GM23248 (cell line): ENCODE measurements at places on chromosomes 6 and 20. TPM values are rescaled to one million over a fixed set of nuclear protein-coding genes. Genes with fewer than 3 reads are reported as not detected.

DNA sequence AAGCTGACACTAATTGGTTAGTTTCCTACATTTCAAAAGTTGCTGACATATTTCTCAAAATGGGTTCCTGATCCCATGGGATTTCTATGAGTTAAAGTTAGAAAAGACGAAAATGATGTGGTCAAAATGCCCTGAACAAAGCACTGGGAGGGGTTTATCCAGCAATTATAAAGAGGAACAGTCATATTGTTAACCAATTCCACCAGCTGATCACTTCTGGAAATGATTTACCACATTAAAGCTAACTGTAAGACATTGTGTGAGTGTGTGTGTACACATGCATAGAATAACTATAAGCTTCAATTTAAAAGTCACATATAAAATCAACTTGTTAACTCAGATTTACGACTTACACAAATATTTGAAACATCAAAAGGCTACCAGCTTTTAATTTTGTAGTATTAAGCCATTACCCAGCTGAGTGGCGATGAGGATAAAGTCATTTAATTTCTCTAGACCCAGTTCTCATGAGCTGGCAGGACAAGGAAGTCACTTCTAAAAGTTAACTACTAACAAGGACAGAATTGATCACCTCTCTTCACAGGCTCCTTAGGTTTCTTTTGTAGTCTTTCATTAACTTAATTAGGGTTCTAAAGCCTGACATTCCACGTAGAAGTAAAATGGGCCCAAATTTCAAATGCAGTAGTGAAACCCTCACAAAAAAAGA, 40.4 kb downstream of the MAN1A1 start:
- DNase-seq: peak; percentile 31

DNA sequence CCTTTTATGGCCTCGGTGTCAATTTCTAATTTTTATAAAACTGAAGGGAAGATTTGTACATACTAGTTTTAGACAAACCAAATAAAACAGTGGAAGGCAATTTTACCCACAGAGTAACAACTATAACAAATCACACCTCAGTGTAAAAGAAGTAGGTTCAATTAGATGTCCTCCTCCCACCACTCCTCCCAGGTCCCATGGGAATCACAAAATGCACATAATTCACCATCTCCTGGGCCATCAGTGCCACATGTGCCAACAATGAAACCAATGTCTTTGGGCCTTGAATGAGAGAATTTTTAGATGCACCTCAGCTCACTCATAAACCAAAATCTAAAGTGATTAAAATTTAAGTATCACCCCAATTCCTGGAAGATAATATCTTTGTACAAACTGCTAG, 267.8 kb downstream of the BTBD9 start:
- DNase-seq: no peak

GRCh38 chr20:31440012-31440659, at the start of gene DEFB123:
DEFB123 (plus strand) TSS chr20:31440632; CDS start chr20:31440699, 67 bp downstream.
- DNase-seq: no peak

Gene CRISP3
- not detected in 2 replicates for total RNA-seq

DNA sequence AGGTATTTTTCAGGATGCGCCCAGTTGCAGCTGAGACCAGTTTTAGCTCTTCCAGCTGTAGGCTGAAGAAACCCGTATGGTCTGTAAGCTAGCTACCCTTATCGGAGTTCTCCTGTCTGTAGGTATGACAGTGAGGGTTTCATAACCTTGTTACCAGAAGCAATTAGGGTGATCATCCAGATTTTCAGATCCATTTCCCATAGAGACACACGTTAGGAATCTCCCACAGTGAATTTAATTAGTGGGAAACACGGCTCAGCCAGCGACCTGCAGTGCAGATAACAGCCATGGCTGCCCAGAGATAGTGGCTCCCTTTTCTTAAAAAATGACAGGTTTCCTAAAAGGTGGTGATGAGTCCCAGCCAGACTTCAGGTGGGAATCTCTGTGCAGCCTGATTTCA, 111.1 kb downstream of the BTBD3 start:
- DNase-seq: no peak

GRCh38 chr20:61991476-61991875, 74.2 kb downstream of the TAF4 start:
- DNase-seq: peak; percentile 14

DNA sequence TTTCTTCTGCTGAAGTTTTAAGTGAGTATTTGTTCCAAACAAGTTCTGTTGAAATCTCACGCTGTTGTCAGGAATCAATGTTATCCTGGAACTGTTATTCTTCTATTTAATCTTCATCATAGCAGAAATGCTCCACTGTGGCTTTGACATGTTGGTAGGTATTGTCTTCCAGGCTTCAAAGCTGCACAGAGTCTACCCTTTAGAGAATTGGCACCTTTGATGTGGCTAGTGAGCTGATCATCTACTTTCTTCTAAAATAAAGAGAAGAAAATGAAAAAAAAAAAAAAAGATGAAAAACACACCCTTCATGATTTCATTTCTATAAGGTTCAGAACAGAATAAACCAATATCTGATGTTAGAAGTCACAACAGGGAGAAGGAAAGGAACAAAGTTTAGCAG, 5.8 kb upstream of the ZSCAN23 start:
- no peak for DNase-seq

DNA sequence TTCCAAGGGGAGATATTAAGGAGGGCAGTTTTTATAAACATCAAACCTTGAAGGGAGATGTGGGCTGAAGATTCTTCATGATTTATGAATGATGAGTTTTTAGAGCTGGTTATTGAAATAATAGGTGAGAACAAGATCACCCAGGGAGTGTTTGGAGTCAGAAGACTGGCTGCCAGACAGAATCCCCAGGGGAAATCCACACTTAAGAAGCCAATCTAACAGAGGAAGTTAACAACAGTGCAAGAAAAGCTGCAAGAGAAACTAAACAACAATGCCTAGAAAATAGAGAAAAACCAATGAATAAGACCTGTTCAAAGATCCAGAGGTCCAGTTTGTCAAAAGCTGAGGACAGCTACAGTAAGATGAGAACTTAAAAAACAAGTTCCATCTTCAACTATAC, 167.9 kb upstream of the MAN1A1 start:
- DNase-seq: no peak

GRCh38 chr6:143507358-143508145, 4.0 kb downstream of the FUCA2 start:
- no peak for DNase-seq

GRCh38 chr6:137896647-137897046, 29.6 kb downstream of the TNFAIP3 start:
- no peak for DNase-seq

Gene FGD2
- total RNA-seq: not detected in 2 replicates

DNA sequence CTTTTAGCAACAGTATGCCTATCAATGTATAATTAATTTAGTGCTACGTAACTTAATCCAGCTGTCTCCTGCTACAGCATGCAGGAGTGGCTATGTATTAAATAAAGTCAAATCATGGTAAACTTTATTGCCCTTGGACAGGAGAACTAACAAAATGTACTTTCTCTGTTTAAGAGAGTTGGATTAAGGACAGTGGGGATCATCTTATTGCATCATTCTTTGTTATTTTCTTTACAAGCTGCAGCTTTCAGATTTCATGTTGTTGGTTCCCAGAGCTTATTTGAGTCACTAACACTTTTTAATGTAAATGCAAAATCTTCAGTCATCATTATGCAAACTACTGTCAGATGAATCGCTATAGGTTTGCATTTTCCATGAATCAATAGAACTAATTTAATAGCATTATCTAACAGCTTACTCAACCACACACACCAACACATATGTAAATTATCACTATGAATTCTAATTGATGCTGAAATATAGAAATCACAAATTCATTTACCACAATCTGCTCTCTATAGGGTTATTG, 424.7 kb downstream of the MMUT start:
- DNase-seq: no peak

GRCh38 chr6:129691043-129691640, 18.8 kb downstream of the ARHGAP18 start:
- DNase-seq: no peak

- peak; percentile 70 for DNase-seq
These were observed 392.7 kb upstream of the MAN1A1 start for GRCh38 chr6:119742188-119742803.

GRCh38 chr6:25715794-25716193, 38.7 kb upstream of the SLC17A4 start:
- DNase-seq: no peak

GRCh38 chr6:37310966-37311365, 42.8 kb upstream of the RNF8 start:
- DNase-seq: no peak

Gene SGK2
- total RNA-seq: not detected in 2 replicates

DNA sequence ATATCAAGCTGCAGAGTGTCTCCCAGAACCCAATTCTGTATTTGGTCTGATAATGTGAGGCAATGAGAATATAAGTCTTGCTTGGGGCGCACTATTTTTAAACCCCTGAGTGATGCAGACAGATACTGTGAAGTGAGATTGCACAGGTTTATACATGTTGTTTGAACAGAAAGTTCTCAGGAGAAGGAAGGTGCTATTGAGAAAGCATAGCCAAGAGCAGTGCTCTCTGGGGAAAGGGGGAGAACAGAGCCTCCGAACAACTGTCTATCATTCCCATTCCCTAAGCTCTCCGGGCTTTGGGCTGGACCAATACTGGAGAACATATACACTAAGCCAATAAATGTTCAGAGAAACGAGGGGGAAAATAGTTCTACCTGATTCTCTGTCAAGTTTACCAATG, 75.8 kb downstream of the PERP start:
- no peak for DNase-seq

GRCh38 chr6:112153926-112154607, 66.7 kb downstream of the FAM229B start:
- peak; percentile 92 for DNase-seq

- DNase-seq: no peak
These were observed 5.9 kb downstream of the HCRTR2 start for GRCh38 chr6:55180258-55180657.

Gene KHDC1L
- not detected in 2 replicates for total RNA-seq

DNA sequence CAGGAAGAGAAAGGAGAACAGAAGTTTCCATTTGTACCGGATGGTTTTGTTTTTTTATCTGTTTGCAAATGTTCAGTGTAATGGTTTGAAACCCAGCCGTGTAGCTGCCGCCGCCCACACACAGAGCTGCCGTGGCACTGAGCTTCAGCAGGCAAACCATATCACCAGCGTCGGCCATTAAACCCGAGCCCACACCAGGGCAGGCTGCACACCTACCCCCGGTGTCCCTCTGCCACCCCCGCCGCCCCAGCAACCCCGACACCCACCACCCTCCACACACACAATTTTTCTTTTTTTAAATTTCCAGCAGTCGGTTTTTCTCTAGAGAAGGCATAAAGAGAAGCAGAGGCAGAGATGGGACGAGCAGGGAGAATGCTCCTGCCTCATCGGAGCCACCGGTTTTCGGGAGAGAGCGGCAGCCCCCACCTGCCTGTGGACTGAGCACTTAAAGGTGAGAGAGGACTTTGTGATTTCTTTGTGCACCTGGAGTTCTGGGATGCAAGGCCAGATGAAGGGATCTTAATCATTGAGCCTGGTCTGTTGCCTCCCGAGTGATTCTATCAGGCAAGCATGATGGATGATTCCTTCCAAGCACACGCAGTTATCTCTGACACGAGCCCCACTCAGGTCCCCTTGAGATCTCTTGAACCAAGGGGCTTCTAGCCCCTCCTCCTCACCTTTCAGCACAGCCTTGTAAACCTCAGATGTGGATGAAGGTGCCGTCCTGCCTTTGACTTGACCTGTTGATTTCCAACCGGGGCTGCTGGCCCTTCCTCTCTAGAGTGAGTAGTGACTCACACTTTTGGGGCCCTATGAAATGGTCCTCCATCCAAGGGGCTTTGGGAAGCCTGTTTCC, 17.5 kb upstream of the ZNF831 start:
- no peak for DNase-seq

DNA sequence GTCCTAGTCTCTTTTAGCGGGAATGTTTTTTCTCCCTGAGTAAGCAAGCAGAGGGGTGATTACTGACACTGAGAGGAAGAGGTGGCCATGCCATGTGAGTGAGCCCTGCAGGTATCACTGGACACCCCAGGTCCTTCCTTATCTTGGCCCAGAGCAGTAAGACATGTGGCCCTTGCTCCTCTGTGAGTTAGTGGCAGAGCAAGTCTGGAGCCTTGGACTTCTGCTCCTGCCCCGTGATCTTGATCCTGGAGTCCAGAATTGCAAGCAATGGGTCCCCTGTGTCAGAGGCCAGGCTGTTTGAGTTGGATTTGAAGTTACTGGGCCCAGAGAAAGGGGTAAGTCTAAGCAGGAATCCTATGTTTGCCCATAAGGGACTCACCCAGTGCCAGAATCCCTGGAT, 92.1 kb upstream of the EMILIN3 start:
- DNase-seq: no peak

DNA sequence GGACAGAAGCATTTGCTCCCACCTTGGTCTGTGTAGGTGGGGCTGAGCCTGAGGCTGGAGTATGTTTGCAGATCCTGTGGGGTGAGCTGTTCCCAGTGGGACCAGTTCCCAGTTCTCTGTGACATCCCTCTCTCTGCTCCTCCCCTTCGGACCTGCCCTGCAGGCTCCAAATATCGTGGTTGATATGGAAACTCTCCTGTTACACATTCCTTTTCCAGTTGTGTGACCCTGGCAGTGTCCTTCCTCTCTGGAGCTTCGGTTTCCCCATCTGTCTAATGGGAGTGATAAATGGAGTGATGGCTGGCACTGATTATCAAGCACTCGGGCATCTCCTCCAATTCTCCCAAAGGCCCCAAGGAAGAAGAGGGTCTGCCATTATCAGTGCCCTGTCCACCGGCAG, 15.7 kb upstream of the TGM2 start:
- DNase-seq: peak; percentile 46

GRCh38 chr6:167323111-167323510, 1.8 kb upstream of the TTLL2 start:
- DNase-seq: no peak

DNA sequence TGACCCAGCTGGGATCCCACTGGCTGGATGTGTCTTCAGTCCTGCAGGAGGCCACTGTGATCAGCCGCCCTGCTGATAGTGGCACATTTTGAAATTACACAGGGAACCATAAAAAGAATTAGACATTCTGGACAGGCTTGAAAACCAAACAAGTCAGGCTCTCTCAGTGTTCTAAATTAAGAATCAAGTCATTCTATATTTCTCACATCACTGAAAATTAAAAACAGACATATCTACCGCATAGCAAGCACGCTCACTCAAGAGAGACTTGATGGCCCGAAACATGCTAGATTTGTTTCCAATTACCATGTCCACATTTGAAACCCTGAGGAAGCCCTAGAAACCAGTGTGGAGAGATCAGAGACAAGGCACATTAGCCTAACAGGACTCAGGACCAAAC, 57.7 kb downstream of the NFATC2 start:
- DNase-seq: no peak

- DNase-seq: no peak
These were observed 119.8 kb downstream of the COL12A1 start for GRCh38 chr6:75085931-75086635.

Gene ZNF334
- total RNA-seq: 1.4 TPM in 2 replicates

Gene TRIM31
- total RNA-seq: not detected in 2 replicates

DNA sequence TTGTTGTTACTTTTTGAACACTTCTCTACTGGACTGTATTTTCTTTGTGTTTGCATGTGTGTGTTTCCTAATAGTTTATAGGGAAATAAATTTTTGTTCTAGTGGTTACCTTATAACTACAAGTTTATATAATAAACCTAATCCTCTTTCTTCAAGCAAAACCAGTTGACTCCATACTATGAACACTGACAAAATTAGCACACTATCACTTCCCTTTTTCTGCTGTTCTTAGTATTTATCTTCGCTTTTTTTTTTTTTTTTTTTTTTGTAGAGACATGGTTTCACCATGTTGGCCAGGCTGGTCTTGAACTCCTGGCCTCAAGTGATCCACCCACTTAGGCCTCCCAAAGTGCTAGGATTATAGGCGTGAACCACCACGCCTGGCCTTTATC, 25.0 kb upstream of the C6orf62 start:
- DNase-seq: no peak

GRCh38 chr6:74114428-74114827, 418.4 kb downstream of the CD109 start:
- DNase-seq: no peak

GRCh38 chr20:48606172-48606840, 221.5 kb downstream of the PREX1 start:
- no peak for DNase-seq
